PC-3 (cell line): ENCODE measurements at places on chromosomes 16 and 17. TPM values are rescaled to one million over a fixed set of nuclear protein-coding genes. Genes with fewer than 3 reads are reported as not detected.
A peak's percentile ranks its signal among the peaks of the same experiment; 100 is the strongest.

Gene CD300E
- not detected in 2 replicates for total RNA-seq

DNA sequence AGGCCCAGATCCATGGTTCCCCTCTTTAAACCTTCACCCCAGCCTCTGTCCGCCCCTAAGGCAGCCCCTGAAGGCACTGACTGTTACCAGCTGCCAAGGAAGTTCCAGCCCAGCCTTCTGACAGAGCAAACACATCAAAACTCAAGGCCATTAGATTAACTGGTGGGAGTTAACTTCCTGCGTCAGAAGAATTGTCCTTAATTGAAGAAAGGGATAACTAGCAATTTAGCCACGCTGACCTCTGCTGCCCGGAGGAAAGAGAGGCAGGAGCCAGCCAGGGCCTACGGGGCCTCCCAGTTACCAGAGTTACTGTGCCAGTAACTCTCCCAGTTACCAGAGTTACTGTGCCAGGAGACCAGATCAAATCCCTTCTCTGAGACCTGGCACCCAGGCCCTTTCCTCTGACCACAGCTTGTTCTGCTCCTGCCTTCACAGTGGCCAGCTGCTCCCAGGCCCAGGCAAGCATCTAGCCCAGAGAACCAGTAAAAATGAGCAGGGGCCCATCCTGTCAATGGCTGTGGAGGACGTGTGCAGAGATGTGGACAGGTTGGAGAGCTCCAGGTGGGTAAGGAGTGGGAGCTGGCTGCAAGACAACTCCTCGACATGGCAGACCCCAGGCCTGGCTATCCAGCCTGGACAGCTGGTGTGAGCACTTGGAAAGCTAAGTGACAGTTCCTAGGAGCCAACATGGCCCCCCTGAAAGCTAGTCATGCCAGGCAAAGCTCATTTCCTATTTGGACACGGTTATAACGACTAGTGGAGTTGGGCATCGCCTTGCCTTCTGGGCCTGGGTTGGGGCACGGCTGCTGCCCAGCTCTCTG is 2.8 kb upstream of the PITPNM3 start:
- H3K27ac ChIP-seq = no peak overlapping the region
- no peaks in the 10 kb centered on the region for H3K27me3 ChIP-seq
- H3K4me3 ChIP-seq = no peak overlapping the region
- no peak for DNase-seq
- no peaks in the 10 kb centered on the region for H3K36me3 ChIP-seq
- peaks cover 12% of the 10 kb centered on the region for H3K4me1 ChIP-seq

DNA sequence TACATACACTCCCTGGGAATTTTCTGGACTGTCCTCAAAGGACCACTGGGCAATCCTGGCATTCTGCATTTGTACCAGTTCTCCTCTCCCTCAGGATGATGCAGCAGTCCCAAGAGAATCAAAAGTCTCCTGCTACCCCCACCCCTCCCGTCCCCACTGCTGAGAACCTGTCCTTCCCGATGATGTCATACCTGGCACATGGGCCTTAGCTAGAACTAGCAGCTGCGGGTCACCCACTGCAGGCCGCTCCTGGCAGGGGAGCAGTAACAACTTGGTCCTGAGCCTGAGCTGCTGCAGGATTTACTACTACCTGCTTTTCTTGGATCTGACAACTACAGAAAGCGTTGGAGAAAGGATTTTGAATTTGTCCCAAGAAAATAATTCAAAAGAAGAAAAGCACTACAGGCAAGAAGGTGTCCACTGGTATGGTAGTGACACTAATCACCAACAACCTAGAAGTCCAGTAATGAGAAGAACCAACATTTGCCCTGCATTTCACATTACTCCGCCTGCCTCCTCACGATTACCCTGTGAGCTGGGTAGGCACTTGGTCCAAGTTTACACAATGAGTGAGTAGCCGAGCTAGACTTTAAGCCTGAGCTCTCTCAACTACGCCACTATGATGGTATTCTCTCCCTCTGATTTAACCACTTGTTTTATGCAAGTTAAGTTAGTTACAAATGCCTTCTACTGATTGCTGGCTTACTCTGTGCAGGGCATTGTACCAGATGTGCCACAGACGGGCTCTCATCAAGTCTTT is 55.3 kb upstream of the ETV4 start:
- no peak overlapping the region for H3K4me3 ChIP-seq
- H3K36me3 ChIP-seq = no peaks in the 10 kb centered on the region
- no peak for DNase-seq
- H3K4me1 ChIP-seq = peaks cover 4% of the 10 kb centered on the region
- no peaks in the 10 kb centered on the region for H3K27me3 ChIP-seq

- H3K27ac ChIP-seq = no peak overlapping the region
- peak overlapping the region; percentile 89 for H3K4me3 ChIP-seq
- peaks cover 20% of the 10 kb centered on the region for H3K36me3 ChIP-seq
- peaks cover 16% of the 10 kb centered on the region for H3K4me1 ChIP-seq
- H3K27me3 ChIP-seq = no peaks in the 10 kb centered on the region
- no peak for DNase-seq
Observed at GRCh38 chr17:32443827-32444300, 446 bp upstream of the PSMD11 start.

DNA sequence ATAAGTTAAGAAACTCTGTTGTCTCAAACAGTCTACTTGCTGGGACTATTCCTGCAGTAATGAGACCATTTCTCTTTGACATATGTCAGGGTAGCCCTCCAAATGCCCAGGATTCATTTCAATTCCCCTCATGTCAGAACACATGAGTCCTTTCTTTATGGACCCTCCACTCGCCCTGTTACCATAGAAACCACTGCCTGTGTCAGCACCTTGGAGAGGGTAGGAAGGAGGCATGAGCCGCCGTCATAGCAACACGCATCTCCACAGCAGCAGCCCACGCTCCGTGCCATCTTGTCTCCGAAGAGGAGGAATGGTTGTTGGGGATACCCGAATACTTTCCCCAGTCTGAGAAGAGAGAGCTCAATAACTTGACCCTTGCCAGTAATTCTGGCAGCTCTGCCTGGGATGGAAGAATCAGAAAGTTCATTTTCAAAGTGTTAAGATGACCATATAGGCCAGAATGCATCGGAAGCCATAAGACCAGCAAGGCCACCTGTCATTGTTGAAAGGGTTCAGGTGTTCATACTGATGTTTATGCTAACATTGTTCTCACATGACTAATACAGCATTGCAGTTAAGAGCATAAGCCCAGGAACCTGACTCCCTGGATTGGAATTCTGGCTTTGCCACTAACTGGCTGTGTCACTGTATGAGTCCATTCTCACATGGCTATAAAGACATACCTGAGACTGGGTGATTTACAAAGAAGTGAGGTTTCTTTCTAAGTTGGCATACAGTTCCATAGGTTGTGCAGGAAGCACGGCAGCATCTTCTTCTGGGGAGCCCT is 141.3 kb downstream of the ABCC12 start:
- H3K27ac ChIP-seq = peak overlapping the region; percentile 97
- H3K36me3 ChIP-seq = no peaks in the 10 kb centered on the region
- no peaks in the 10 kb centered on the region for H3K27me3 ChIP-seq

DNA sequence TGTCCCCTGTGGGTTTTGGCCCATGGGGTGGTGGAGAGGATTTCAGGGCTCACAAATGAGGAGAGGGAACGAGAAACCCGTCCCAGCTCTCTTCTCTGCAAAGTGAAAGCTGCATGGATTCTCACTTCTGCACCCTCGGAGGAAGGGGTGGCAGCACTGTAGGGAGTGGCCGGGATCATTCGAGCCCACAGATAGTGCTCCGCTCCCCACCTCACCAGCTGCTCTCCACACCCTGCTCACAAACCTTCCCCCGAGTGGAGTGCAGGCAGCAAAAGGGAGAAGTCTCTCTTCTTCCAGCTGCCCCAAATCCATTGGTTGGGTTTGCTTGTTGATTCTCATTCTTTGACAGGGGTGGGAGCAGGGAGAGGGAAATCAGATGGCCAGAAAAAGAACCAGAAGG is 20.1 kb downstream of the STAT5A start:
- H3K4me3 ChIP-seq = no peak overlapping the region
- H3K27me3 ChIP-seq = no peaks in the 10 kb centered on the region
- no peak for DNase-seq
- no peak overlapping the region for H3K27ac ChIP-seq
- no peaks in the 10 kb centered on the region for H3K4me1 ChIP-seq

DNA sequence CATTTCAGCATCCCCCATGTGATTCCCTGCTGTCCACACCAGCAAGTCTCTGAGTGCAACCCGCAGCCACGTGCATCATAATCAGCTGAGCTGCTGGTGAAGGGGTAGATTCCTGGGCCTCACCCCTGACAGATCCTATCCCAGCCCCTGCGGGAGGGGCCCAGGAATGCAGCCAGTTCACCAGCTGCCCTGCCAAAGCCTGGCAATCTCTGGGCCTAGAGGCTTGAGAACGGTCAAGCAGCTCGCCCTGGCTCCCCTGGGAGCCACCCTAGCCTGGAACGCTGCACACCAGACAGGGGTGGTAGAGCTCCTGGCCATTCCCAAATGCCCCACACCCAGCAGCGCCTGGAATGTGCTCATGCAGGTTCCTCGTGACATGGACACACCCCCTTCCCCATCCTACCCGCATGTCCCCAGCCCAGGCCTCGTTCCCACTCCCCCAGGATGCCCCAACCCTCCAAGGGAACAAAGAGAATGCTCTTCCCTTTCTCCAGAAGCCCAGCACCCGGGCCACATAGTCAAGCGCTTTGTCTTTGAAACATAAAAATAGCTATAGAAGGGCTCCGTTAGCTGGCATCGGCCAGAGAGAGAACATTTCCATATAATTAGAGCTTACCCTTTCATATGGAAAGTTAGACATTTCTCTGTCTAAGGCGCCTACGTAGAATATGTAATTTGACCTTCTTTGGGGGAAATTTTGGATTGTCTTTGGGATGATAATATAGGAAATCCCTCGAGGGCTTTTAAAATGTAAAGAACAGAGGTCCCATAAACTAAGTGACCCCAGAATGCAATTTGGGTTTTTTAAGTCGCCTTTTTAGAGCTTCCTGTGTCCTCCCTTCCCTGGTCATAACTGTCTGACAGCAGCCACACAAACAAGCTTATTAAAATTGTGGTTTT is 3.4 kb downstream of the CEP295NL start:
- no peak overlapping the region for H3K4me3 ChIP-seq
- no peak for DNase-seq
- H3K4me1 ChIP-seq = no peaks in the 10 kb centered on the region
- no peaks in the 10 kb centered on the region for H3K27me3 ChIP-seq
- no peaks in the 10 kb centered on the region; the same call in 1 of the 2 replicates for H3K36me3 ChIP-seq

Gene MT1M
- total RNA-seq = 1.3 and 1.5 TPM in 2 replicates

Gene KRTAP4-1
- not detected in 2 replicates for total RNA-seq

GRCh38 chr16:69564845-69565670 is 708 bp upstream of the NFAT5 start:
- no peak for DNase-seq
- no peaks in the 10 kb centered on the region for H3K27me3 ChIP-seq
- peaks cover 23% of the 10 kb centered on the region for H3K4me1 ChIP-seq

DNA sequence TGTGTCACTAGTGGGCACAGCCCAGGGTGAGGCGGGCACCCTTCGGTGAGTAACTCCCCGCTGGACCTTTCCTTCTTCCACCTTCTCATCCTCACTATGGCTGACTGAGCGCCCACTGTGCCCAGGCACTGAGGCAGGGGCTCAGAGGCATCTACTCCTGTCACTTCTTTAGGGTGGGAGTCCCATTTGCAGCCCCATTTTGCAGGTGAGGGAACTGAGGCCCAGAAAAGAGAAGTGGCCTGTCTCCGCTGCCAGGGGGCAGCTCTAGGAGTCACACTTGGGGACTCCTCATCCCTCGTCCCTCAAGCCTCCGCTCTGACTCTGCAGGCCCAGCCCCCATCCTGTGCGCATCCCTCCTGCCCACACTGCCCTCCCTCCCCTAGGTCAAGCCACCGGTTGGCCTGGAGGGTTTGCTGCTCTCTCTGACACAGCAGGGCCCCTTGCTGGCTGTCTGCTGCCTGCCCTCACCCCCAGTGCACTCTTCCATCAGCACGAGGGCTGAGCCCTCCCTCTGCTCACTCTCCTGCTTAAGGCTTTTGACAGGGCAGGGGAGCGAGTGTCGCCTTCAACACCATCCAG is 62.4 kb downstream of the CNGB1 start:
- H3K27me3 ChIP-seq = no peaks in the 10 kb centered on the region
- no peaks in the 10 kb centered on the region for H3K36me3 ChIP-seq
- no peak overlapping the region for H3K27ac ChIP-seq
- H3K4me3 ChIP-seq = no peak overlapping the region
- H3K4me1 ChIP-seq = no peaks in the 10 kb centered on the region

DNA sequence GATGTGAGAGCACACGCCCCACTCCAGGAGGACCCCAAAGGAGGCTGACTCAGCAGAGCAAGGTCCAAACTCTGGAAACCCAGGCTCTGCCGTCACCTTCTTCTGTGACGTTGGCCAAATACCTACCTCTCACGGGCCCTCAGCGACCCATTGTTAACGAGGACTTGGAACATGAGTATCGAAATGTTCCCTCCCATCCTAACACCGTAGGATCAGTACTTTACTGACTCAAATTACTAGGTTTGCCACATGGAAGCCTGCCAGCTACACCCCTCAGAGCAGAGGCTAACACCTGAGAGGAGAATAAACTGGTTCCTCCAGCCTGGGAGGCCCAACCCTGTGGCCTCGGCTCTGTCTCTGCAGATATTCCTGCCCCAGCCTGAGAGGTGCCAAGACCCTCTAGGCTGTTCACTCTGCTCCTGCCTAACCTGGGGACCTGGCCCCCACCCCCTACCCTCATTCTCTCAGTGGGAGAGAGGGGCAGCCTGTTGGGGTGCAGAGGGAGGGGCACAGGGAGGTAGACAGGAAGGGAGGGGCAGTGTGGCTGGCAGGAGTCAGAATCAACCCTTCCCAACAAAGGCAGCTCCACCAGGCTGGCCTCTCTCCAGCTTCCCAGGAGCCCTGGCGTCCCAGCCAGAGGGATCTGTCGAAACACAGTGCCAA is 4.4 kb downstream of the PITPNM3 start:
- H3K4me1 ChIP-seq = peaks cover 60% of the 10 kb centered on the region
- DNase-seq = peak; percentile 90
- peak overlapping the region; percentile 52 for H3K4me3 ChIP-seq
- no peaks in the 10 kb centered on the region for H3K27me3 ChIP-seq
- no peaks in the 10 kb centered on the region for H3K36me3 ChIP-seq
